ENCODE measurements at places on chromosomes 5 and 9. TPM values are rescaled to one million over a fixed set of nuclear protein-coding genes. Genes with fewer than 3 reads are reported as not detected.

SLC34A3 gene
- not detected for total RNA-seq

GZMA gene
- 0.89 TPM for total RNA-seq

TAF11L10 gene
- not detected for total RNA-seq

SHLD3 gene
- 4.2 TPM for total RNA-seq

LOX gene
- 170 TPM for total RNA-seq

PCDHGB1 gene
- 2.6 TPM for total RNA-seq

ARL14EPL gene
- total RNA-seq = not detected

PTPN3 gene
- 13.3 TPM for total RNA-seq

SRD5A1 gene
- total RNA-seq = 6.0 TPM

PCDHB2 gene
- 3.1 TPM for total RNA-seq

PCDHGA9 gene
- total RNA-seq = 4.2 TPM

MAP1B gene
- total RNA-seq = 44.1 TPM

LRRTM2 gene
- total RNA-seq = 0.59 TPM

SMIM33 gene
- not detected for total RNA-seq

KCNV2 gene
- total RNA-seq = not detected

NDST1 gene
- 28.6 TPM for total RNA-seq

HACD4 gene
- total RNA-seq = 4.7 TPM

MTAP gene
- 24.5 TPM for total RNA-seq

RNF183 gene
- 0.20 TPM for total RNA-seq

GARNL3 gene
- total RNA-seq = 51.1 TPM

CCDC180 gene
- 16.1 TPM for total RNA-seq
